ENCODE measurements at places on chromosomes 13 and 19. TPM values are rescaled to one million over a fixed set of nuclear protein-coding genes. Genes with fewer than 3 reads are reported as not detected.

CABP5 gene
- total RNA-seq: not detected

ATP7B gene
- 3.1 TPM for total RNA-seq

CACNA1A gene
- 1.3 TPM for total RNA-seq

TMIGD2 gene
- total RNA-seq: not detected

RGS9BP gene
- total RNA-seq: 0.16 TPM

ERICH4 gene
- total RNA-seq: not detected

C1QTNF9B gene
- not detected for total RNA-seq

FAM124A gene
- total RNA-seq: 1.2 TPM

CEACAM8 gene
- total RNA-seq: not detected

All from epithelial cell of alveolus of lung (primary cell).